ENCODE measurements at places on chromosomes 5 and 9. TPM values are rescaled to one million over a fixed set of nuclear protein-coding genes. Genes with fewer than 3 reads are reported as not detected.
A peak's percentile ranks its signal among the peaks of the same experiment; 100 is the strongest.

DNA sequence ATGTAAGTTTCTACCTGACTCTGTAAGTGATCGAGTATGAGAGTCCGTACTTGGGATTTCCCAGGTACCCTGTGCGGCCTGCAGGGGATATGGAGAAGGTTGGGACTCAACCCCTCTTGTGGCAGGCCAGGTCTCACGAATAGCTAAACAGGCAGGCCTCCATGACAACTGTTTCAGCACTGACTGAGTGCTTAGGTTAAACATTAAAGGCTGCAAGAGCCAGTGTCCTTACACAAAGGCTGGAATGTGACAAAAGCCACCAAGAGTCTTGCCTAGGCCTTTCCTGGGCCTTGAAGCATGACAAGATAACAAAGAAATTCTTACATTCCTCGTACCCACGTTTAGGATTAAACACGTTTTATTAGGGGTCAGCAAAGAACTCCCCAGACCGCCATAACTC is 58.6 kb downstream of the THBS4 start:
- no peak for DNase-seq
- no peaks in the 10 kb centered on the region for H3K27me3 ChIP-seq
- peaks cover 4% of the 10 kb centered on the region for H3K4me1 ChIP-seq
- H3K27ac ChIP-seq, result no peak overlapping the region

GRCh38 chr9:133374612-133375115 is 1.2 kb downstream of the SURF4 start:
- H3K4me3 ChIP-seq, result peak overlapping the region; percentile 95
- DNase-seq, result no peak
- peak overlapping the region; percentile 91 for H3K27ac ChIP-seq

Gene HMMR
- 54.9 TPM for total RNA-seq

Gene OLFM1
- total RNA-seq, result 3.5 TPM

Gene GPX3
- 0.96 TPM for total RNA-seq

- H3K4me1 ChIP-seq, result no peaks in the 10 kb centered on the region
- no peak for DNase-seq
- no peaks in the 10 kb centered on the region for H3K27me3 ChIP-seq
- no peak overlapping the region for H3K27ac ChIP-seq
- H3K36me3 ChIP-seq, result no peaks in the 10 kb centered on the region
These were observed 57.1 kb downstream of the ENTREP1 start for GRCh38 chr9:69382135-69382534.

Gene DMRT1
- 0.47 TPM for total RNA-seq

DNA sequence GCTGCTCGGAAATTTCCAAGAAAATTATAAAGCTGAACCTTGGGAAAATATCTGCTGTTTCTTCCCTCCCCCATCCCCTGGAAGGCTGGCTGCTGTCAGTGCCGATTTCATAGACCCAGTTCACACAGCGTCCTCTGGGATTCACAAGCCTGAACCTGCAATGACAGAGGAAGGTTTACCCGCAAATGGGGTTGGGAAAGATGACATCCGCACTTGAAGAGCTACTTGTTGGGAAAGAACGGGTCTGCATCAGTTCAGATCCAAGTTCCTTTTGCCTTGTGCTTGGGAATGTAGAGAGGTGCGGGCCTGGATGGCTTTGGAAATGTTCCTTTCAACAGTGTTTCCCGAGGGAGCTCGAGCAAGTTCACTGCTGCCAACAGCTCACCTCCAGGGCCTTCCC is 13.9 kb downstream of the PCDH12 start:
- no peak for DNase-seq
- no peaks in the 10 kb centered on the region for H3K27me3 ChIP-seq
- no peak overlapping the region for H3K27ac ChIP-seq
- H3K4me1 ChIP-seq, result peaks cover 17% of the 10 kb centered on the region
- no peaks in the 10 kb centered on the region for H3K36me3 ChIP-seq

- peaks cover 12% of the 10 kb centered on the region for H3K27me3 ChIP-seq
- peaks cover 5% of the 10 kb centered on the region for H3K4me1 ChIP-seq
- H3K4me3 ChIP-seq, result peak overlapping the region; percentile 26
- DNase-seq, result peak; percentile 54
- H3K36me3 ChIP-seq, result no peaks in the 10 kb centered on the region
These were observed 235.9 kb downstream of the EPB41L4A start for GRCh38 chr5:112183103-112183711.

GRCh38 chr9:32554591-32554990 is 2.2 kb upstream of the TOPORS start:
- no peak for DNase-seq
- H3K4me3 ChIP-seq, result no peak overlapping the region
- no peak overlapping the region for H3K27ac ChIP-seq
- no peaks in the 10 kb centered on the region for H3K27me3 ChIP-seq

GRCh38 chr5:59799668-59800346 is 93.7 kb downstream of the PDE4D start:
- no peaks in the 10 kb centered on the region for H3K27me3 ChIP-seq
- H3K4me1 ChIP-seq, result no peaks in the 10 kb centered on the region
- H3K36me3 ChIP-seq, result no peaks in the 10 kb centered on the region
- H3K4me3 ChIP-seq, result no peak overlapping the region
- peak; percentile 37 for DNase-seq

DNA sequence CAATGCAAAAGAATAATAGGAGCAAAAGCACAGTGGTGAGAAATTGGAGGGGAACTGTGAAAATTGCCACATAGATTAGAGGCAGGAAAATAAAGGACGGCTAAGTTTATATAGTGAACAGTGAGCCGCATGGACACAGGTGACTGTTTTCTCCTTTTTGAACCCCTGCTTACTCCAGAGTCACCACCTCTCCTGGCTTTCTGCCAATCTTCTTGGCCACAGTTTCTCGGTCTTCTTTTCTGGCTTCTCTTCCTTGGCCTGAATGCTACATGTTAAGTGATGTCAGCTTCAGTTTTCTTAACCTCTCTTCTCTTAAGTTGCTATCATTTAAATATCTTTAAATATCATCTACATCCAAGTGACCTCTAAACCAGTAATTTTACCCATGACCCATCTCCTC is 47.3 kb upstream of the CDKN2B start:
- no peaks in the 10 kb centered on the region for H3K36me3 ChIP-seq
- H3K4me1 ChIP-seq, result peaks cover 12% of the 10 kb centered on the region
- H3K4me3 ChIP-seq, result no peak overlapping the region
- no peak overlapping the region for H3K27ac ChIP-seq

Gene PCDH1
- 24.2 TPM for total RNA-seq

- no peak overlapping the region for H3K27ac ChIP-seq
- H3K4me3 ChIP-seq, result no peak overlapping the region
- peaks cover 4% of the 10 kb centered on the region for H3K36me3 ChIP-seq
- H3K4me1 ChIP-seq, result no peaks in the 10 kb centered on the region
- DNase-seq, result no peak
- H3K27me3 ChIP-seq, result no peaks in the 10 kb centered on the region
These were observed 100.1 kb downstream of the RAPGEF6 start for GRCh38 chr5:131534974-131535373.

Gene BAAT
- total RNA-seq, result 0.25 TPM

DNA sequence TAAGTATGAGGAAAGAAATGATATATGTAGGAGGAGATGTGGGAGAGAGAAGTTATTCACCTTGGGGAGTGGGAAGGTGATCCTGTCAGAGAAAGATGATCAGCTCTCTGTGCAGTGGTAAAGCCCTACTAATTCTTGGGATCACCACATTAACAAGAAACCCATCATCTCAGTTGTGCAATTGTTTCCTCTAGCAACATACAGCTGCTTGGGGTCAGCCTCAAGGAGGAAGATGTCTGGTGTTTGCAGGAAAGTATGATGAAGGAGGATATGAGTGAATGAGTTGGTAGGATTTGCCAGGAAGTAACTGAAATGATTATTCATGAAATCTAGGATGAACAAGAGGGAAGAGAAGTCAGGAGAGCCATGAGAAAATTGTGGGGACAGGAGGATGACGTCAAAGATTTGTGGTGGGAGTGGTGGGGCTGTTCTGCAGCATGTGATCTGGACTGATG is 50.1 kb downstream of the TNFSF8 start:
- no peak overlapping the region for H3K27ac ChIP-seq
- no peak overlapping the region for H3K4me3 ChIP-seq
- no peaks in the 10 kb centered on the region for H3K4me1 ChIP-seq
- H3K27me3 ChIP-seq, result peaks cover 14% of the 10 kb centered on the region
- DNase-seq, result no peak

Gene CCNI2
- total RNA-seq, result 1.4 TPM

Gene GCNT4
- 0.07 TPM for total RNA-seq

- no peak overlapping the region for H3K4me3 ChIP-seq
- H3K4me1 ChIP-seq, result peaks cover 26% of the 10 kb centered on the region
- no peak for DNase-seq
- no peaks in the 10 kb centered on the region for H3K27me3 ChIP-seq
- H3K36me3 ChIP-seq, result no peaks in the 10 kb centered on the region
These were observed 27.6 kb upstream of the CDKN2AIPNL start for GRCh38 chr5:134439210-134439654.

DNA sequence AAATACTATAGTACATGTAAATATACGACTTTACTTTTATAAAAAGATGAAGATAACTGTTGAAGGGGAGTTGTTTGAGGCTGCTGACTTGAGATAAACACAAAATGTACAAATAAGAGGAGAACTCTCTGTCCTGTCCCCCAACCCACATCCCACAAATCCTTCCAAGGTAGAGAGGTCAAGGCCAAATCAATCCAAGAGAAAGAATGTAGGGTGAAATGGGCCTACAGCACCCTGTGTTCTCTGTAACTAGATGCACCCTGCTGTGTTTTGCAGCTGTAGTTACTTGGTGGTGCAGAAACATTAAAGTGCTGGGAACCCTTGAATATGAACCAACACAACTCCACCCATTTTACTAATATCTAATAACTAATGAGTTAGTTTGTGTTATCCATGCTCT is 2.0 kb upstream of the LHFPL2 start:
- 0 out of 2 replicates have a peak, but pooled peaks cover 5% of the 10 kb centered on the region for H3K36me3 ChIP-seq
- H3K27ac ChIP-seq, result no peak overlapping the region
- H3K4me3 ChIP-seq, result no peak overlapping the region

DNA sequence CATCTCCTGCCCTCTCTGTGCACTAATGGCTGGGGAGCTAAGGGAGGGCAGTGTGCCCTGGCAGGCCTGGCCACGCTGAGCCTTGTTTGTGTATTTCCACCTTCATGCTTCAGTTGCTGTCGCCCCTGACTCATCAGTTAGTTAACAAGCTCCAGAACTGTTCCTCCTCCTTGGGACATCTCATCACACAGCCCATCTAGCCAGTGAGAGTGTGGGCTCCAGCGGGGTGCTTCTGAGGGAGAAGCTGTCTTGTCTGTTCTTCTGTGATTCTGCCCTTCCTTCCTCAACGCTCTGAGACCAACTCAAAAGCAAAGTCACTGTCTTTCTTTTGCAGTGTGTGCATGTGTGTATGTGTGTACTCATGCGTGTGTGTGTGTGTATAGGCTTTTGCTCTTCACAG is 58.3 kb upstream of the CPEB4 start:
- H3K4me1 ChIP-seq, result no peaks in the 10 kb centered on the region
- H3K4me3 ChIP-seq, result no peak overlapping the region
- H3K27me3 ChIP-seq, result no peaks in the 10 kb centered on the region
- H3K27ac ChIP-seq, result no peak overlapping the region

- peaks cover 8% of the 10 kb centered on the region for H3K4me1 ChIP-seq
- H3K27ac ChIP-seq, result no peak overlapping the region
- no peak for DNase-seq
- H3K27me3 ChIP-seq, result no peaks in the 10 kb centered on the region
- H3K4me3 ChIP-seq, result no peak overlapping the region
These were observed 48.3 kb downstream of the GNAQ start for GRCh38 chr9:77983320-77983662.

- no peaks in the 10 kb centered on the region for H3K27me3 ChIP-seq
- H3K36me3 ChIP-seq, result no peaks in the 10 kb centered on the region
- peak overlapping the region; percentile 53 for H3K4me3 ChIP-seq
- peak; percentile 80 for DNase-seq
- peak overlapping the region; percentile 96 for H3K27ac ChIP-seq
These were observed 4.5 kb upstream of the KLF9 start for GRCh38 chr9:70418822-70419555.
